ENCODE measurements at places on chromosomes 4 and X.

DNA sequence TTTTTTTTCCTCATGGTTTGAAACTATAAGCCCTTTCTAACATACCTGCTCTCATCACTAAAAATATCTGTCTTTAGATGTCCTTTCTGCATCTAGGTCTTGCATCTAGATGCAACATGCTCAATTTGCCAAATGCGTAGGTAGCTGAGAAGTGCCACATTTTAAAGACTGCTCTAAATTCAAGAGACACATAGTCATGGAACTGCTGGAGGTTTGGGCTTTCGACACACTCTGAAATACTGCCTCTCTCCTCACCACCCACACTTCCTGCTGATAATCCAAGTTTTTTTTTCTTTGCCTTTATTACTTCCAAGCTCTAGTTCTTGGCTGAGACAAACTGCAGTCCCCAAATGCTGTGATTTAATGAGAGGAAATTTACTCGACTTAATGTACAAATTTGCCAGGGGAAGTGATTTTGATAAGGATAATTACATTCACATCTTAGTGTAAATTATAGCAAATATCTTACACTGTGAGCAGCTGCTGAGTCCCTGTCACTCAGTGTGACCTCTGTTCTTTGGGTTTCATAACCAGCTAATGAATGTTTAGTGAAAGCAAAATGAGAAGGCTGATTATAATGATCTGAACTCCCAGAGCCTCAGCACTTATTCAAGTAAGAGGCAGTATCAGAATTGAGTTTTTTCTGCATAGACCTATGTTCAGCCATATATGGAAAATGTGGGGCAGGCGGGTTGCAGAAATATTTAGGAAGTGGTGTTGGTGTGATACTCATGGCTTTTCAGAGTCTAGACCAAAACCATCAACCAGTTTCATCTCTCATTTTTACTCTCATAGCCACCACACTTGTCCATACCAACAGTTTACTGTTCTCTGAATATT, 31.3 kb downstream of the DRD5 start:
- no peak for DNase-seq

- no peak for DNase-seq
Measured at GRCh38 chr4:82652062-82652461, 90.3 kb upstream of the TMEM150C start.

- DNase-seq = no peak
Measured at GRCh38 chrX:43728966-43729365, 72.9 kb downstream of the MAOA start.

DNA sequence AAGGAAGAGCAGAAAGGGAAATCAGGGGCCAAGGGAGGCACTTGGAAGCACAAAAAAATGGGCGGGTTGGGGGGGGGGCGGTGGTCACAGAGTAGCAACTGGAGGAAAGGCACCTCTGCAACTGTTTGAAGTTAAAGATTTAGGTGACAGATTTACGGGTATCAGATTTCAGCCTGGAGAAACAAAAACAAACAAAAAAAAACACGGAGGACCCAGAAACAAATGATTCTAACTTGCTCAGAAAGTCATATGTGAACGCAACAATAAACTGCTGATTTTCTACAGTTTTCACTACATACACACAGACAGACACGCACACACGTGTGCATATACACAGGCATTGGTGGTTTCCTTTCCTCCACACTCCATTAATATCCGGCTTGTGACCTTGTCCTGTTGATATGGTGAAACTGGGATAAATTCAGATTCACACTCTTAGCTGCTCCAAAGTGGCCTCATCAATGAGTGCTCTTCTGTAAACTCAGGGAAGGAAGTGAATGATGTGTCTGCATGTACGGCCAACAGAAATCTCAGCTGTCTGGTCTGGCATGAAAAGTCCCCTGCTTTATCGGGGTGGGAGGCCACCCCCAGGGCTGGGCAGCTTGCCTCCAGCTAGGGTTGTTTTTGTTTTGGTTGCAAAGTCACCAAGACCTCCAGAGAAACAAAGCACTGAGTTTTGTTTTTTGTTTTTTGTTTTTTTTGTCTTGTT, 54.3 kb downstream of the CHST7 start:
- no peak for DNase-seq

- no peak for DNase-seq
Measured at GRCh38 chrX:78945186-78945912, at the start of gene P2RY10. TSS of gene P2RY10 (plus strand) at chrX:78945391. CDS start at chrX:78960521, 15,130 bp downstream.

GRCh38 chr4:186167605-186168004, 23.8 kb upstream of the CYP4V2 start:
- DNase-seq = no peak

GRCh38 chrX:108399418-108400165, 38.6 kb downstream of the COL4A6 start:
- peak; percentile 4 for DNase-seq

GRCh38 chr4:123113155-123113554, 190.8 kb upstream of the NUDT6 start:
- no peak for DNase-seq

- no peak for DNase-seq
Measured at GRCh38 chr4:122591196-122591595, 29.7 kb downstream of the IL21 start.

DNA sequence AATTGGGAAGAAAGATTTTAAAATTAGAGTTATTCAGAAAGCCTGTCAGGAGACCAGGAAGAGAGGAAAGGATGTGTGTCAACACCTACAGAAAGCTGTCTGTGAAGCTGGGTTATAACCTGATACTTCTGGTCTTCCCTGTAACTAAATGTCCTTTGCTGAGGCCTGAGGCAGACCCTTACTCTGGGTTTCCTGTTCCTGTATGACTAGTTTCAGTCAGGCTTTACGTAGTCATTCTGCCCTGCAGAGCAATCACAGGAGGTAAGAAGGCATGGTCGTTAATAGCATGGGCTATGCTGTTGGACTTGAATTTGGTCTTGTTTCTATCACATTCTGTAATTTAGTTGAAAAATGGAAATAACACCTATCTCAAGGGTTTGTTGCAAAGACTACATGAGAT, 110.5 kb upstream of the IGFBP7 start:
- no peak for DNase-seq

DNA sequence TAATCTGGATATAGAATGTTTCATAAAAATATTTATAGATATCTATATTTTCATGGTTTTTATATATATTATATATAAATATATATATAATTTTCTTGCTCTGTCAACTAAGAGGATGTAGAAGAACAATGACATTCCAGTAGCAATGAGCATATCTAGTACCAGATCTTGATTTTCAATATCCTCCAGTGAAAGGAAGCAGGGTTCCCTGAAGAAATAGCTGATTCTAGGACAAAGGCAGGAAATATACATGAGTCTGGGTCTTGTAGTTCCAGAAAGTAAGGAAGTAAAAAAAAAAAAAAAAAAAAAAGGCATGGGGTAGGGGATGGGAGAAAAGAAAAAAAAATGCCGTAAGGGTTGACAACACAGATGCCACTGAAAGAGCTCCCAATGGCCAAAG, 241.4 kb downstream of the RASL11B start:
- DNase-seq = no peak

DNA sequence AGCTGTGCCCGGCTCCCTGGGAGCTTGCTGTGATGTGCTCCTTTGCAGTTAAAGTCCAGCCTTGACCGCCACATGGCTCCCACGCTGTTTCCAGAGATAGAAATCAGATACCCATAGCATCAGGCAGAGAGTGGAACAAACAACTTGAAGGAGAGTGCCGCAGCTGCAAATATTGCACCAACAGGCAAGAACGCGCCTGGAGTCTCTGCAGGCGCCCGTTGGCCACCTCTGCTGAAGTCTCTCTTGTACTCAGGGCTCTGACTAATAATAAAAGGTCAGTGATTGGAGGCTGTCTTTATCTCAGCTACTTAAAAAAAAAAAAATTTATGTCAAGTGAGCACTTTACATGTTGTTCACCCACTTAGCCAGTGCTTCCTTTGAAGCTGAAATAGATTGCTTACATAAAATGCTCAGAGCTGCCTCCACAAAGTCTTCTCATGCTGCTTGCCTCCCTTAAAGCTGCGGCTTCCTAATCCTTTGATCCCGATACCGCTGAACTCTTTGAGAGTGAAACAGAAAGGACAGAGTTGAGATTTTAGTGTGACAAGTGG, 30.9 kb upstream of the TENM3 start:
- DNase-seq = no peak

GRCh38 chr4:129532573-129532972, 436.6 kb downstream of the C4orf33 start:
- no peak for DNase-seq

DNA sequence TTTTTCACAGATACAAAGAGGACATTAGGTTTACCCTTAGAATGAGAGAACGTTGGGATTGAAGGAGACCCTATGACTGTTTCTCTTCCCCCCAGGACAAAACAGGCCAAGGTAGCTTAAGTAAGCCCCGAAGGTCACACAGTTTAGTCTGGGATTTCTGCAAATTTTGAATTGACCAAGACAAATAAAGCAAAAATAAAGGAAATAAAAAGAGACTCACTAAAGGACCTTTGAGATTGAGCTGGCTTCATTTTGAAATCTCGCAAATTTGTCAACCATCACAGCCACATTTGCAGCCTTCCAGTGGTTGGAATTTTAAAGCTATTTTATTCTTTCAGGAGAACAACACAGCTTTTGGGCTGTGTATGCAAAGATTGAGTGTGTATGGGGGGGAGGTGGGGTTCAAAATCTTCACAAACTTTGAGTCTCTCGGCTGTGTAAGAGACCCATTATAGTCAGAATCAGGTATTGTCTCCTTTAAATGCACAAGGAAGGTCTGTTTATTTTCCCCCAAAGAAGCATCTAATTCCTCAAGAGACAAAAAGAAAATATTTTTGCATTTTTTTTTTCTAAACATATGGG, 4.2 kb downstream of the TMSB4X start:
- DNase-seq = no peak

DNA sequence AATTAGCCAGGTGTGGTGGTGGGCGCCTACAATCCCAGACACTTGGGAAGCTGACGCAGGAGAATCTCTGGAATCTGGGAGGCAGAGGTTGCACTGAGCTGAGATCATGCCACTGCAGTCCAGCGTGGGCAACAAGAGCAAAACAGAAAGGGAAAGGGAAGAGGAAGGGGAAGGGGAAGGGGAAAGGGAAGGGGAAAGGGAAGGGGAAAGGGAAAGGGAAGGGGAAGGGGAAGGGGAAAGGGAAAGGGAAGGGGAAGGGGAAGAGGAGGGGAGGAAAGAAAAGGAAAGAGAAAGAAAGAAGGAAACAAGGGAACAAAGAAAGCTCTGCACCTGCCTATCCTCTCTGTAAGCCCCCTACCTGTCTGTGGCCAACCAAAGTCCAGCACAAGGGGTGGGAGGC, 35.2 kb downstream of the FAM53A start:
- no peak for DNase-seq

GRCh38 chr4:141080668-141081067, 52.6 kb downstream of the RNF150 start:
- no peak for DNase-seq

DNA sequence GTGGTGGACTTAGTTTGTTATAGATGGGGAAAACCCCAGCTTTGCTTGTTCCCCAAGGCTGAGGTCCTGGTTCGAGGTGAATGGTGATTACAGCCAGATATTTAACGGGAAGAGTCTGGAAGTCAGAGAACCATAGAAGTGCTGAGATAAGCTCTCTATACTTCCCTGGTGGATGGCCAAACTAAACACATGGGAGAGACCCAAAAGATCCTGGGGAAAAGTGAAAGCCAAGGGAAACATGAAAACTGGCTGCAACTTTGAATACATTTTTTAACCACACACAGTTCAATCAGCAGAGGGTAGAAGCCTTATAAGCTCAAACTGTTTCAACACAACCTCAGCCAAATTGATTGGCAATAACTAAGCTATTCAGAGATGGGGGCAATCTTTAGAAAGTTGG, 29.3 kb upstream of the SRPX start:
- DNase-seq = no peak

DNA sequence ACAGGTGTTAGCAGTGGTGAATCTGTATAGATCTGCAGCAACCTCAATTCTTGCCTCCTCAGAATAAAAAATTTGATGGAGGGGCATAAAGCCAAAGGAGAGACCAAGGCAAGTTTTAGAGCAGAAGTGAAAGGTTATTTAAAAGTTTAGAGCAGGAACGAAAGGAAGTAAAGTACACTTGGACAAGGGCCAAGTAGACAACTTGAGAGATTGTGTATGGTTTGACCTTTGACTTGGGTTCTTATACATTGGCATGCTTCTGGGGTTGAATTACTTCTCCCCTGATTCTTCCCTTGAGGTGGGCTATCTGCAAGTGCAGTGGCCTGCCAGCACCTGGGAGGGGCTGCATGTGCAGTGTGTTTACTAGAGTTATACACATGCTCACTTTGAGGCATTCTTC, 278.8 kb upstream of the NDST3 start:
- no peak for DNase-seq

- DNase-seq = no peak
Measured at GRCh38 chr4:2482693-2483092, 13.8 kb downstream of the RNF4 start.

DNA sequence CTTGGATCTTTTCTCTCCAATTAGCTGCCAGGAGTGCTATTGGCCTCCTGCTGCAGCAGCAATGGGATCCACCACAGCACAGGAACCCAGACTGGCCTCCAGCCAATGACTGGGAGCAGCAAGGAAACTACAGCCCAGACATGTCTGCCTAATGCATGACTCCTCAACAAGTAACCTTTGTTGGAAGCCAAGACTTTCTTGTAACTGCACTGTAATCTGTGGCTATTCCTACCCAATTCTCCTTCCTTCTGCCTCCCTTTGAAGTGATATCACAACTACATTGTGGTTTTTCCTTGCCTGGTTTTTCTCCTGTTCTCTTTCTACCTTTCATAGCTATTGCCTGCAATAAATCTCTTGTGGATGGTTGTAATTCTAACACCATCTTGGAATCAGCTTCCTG, 39.8 kb downstream of the SNCA start:
- DNase-seq = no peak

GRCh38 chr4:7155590-7156071, 36.7 kb upstream of the SORCS2 start:
- DNase-seq = no peak

- DNase-seq = no peak
Measured at GRCh38 chrX:37755025-37755424, 24.8 kb upstream of the CYBB start.

- DNase-seq = no peak
Measured at GRCh38 chr4:7352486-7352885, 82.2 kb downstream of the PSAPL1 start.

DNA sequence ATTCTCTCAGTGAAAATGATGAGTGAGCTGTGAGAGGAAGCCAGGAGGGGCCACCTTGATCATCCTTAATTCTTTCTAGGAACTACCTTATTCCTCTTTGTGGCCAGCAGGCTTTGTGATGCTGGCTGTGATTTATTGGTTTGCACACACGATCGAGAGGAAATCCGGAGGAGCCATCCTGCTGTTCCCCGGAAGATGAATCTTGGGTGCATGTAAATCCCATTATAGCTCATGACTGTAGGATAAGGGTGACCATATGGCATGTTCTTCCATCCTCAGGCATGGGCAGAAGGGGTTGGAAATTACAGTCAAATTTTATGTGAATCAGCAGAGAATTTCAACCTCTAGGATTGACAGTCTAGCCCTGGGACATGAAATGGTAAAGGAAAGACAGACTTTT, 254.5 kb downstream of the UNC5C start:
- no peak for DNase-seq

DNA sequence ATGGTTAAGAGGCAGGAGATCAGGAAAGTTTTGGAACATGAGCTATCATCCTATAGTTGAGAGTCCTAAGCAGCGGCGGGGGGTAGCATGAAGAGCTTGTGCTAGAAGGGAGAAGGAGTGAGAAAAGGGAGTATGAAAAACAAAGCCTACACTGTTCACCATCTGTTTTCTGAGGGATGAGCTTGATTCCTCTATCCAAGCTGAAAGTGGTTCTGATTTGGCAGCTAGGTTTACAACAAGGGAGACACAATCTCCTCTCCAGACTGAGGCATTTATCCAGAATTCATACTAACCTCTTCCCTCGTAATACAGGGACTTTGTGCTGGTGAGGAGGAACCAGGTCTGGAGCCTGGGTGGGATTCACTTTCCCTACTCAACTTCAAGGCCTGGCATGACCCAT, 23.5 kb downstream of the TSC22D3 start:
- no peak for DNase-seq

All from prostate gland (tissue), 2 donors.